ENCODE measurements at places on chromosomes 7 and 10.

- no peak for DNase-seq
Measured at GRCh38 chr7:107111196-107111595, 57.6 kb upstream of the HBP1 start.

DNA sequence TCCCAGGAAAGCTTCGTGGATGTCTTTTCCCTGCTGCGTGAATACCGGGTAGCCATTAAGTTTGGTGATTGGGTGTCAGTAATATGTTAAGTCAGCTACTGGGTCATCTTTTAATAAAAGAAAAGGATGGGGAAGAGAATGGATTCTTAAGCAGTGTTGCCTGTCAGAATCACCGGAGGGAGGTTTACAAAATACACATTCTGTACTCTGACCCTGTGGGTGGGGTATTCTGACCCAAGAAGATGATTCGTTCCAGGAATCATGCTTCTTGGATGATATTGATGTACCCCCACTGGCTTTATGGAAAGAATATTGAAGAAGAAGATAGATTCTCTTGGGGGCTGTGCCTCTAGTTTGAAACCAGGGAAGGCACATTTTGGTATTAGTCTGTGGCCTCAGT is 18.3 kb downstream of the SGPL1 start:
- no peak for DNase-seq

DNA sequence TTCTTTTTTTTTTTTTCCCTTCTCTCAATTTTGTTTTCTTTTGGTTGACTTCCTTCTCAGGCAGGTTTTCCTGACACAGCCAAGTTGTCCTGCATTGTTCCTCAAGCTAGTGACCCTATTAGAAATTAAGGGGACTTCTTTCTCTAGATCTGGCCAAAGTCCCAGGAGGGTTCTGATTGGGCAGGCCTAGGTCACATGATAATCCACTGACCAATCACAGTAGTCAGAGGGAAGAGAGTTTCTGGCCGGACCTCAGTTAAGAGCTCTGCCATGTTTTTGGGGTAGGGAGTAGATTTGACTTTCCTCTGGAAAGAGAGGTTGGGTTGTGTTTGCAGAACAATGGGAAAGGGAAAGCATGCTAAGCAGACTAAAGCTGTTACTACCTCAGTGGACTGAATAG is 16.2 kb downstream of the VWA2 start:
- no peak for DNase-seq

- no peak for DNase-seq
Measured at GRCh38 chr7:98655611-98656010, 38.5 kb downstream of the NPTX2 start.

- DNase-seq, result peak; percentile 4
Measured at GRCh38 chr10:79070081-79070605, 1.4 kb downstream of the ZMIZ1 start.

DNA sequence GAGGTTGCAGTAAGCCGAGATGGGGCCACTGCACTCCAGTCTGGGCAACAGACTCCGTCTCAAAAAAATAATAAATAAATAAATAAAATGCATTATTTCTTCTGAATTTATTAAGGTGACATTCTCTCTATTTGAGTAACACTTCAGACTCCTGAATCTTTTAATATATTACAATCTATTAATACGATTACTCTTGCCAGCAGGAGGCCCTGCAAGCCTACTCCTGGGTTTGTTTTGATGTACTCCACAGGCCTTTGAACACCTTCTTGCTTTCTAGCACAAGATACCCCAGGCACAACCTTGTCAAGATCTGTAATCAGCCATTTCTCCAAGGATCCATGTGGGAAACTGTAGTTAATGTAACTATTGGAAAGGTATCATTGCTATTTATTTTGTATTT is 63.5 kb downstream of the COBL start:
- no peak for DNase-seq

DNA sequence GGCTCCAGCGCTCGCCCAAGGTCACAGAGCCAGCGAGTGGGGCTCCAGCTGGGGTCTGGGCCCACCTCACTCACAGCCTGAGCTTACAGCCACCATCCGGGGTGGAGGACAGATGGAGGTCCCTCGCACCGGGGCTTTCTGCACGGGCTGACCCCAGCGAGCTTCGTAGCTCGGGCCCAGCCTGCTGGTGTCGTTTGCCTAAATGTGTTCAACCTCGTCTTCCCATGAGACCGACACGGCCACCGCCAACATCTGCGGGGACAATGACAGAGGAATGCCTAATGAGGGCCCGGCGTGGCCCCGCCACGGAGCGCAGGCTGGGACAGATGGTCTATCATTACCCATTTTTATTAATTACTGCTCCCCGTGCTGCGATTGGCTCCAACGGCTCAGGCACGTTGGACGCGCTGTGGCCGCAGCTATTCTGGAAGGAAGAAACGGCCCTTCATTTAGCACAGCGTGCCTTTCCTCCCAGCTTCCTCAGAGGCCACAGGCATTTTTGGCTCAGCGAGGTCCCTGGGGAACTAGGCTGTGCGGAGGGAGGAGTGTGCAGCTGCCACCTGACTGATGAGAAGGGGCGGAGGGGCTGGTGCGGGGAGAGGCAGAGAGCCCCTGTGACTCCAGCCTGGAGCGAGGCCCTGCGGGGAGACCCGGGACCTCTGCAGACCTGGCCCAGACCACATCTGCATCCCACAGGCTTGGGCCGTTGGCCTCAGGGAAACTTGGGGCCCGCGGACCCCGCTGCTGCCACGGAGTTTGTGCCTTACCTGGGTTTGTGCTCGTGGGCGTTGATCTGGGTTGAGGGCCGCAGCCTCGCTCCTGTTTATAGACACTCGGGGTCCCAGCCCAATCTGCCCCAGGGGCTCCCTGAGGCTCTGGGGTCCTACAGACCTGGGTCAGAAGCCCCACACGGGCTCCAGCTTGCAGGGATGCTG is 22.9 kb upstream of the ELFN1 start:
- DNase-seq, result no peak

DNA sequence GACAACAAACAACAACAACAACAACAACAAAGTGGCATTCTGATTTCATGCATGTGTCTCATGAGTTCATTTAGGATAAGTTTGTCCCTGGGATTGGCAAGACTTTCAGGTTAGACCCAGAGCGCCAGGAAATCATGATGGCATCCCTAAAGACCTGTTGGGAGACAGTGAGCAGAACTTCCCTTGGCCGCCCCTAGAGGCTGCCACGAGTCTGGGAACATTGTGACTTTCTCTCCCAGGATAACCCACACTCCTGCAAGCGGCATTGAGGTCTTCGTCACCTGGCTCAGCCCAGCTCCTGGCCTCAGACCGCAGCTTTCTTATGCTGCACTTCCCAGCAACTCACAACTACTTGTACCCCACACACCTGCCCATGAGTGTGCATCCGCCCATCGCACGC is 80.5 kb upstream of the RNF32 start:
- no peak for DNase-seq

DNA sequence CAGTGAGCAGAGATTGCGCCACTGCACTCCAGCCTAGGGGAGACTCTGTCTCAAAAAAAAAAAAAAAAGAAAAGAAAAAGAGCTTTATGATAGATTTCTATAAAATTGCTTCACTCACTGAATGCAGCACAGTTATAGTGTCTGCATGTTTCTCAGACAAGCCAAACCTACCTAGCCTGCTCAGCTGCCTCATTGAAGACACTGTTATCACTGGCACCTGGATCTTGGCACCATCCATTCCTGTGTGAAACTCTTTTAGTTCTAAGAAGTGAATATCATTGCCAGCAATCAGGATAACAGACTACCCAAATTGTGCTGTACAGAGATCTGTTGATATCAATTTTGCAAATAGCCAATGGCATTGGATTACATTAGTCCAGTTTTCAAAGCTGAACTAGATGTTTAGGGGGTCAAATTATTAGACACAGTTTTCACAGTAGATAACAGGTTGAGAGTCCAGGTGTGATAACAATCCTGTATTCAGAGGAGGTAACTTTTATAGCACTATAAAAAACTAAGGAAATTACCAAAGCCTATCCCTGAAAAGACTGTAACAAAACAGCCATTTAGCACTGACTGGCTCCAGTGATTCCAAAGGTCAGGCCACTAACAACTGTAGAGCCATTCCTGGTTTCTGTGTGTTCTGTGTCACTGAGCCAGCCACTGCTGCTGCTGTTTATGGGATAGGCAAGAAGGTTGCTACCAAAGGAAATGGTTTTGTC is 17.1 kb downstream of the PDSS1 start:
- no peak for DNase-seq

- no peak for DNase-seq
Measured at GRCh38 chr10:133489816-133490588, 36.3 kb downstream of the SCART1 start.

DNA sequence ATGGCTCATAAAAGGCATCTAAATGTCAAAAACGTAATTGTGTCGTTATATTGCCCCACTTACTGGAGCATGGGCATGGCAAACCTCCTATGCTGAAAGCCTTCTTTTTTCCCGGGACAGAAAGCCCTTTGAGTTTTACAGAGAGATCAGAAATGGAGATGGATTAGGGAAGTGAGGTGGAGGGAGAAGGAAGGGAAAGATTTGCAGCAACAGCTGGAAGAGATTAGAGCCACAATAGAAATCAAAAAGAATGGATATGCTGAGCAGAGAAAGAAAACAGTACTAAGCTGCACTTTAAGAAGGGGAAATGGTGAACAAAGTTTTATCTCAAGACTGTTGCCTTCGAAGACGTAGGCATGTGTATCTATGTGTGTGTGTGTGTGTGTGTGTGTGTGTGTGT is 97.2 kb upstream of the PCGF5 start:
- DNase-seq, result no peak

DNA sequence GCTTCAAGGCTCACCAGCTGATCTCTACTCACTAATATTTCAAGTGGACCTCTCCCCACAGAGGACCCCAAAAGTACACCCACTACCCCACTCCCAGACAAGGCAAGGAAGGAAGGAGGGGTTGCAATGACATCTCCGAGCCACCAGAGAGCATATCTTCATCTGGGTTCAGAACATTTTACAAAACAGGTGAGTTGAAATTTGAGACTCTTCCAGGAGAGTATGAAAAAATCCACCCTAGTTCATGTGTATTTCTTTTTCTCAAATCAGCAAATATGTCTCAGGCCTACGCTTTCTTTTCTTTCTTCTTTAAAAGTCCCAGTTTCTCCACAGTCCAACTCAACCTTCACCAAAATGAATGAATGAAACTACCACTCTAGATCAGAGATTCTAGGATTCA is 61.9 kb downstream of the SGMS1 start:
- DNase-seq, result peak; percentile 12

DNA sequence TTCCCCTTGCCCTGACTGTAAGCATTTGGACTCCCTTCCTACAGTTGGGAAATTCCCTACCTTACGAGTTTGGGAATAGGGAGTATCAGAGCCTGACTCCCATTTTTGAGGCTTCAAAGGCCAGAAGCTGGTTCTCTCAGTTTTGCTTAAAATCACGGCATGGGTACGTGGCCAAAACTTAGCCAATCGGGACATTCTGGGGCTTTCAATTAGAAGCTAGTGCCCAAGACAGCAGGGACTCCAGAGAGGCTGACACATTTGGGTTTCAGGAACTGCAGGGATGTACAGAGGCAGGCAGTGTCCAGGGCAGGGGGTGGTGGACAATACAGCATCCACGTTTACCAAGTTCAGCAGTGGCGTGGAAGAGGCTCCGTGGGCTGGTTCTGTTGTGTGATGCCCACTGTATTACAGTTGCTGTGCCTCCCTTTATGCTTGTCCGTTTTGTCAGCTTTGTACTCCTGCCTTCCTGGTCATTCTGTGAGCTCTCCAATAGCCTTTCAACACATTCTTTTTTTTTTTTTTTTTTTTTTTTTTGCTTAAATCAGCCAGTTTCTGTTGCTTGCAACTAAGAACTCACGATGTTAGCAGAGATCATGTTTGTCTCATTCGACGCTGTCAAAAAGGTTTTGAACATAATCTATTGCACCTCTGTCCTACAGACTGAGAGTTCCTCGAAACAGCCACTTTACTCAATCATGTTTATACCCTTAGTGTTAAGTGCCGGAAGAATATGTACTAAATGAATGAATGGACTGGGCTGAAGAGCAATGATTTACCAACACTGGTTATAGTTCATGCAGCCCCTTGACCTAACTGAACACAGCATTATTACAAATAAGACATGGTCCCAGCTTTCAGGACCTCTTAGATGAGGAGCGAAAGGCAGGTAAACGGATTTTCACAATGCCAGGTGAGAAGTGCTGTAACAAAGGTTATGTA is 1.1 kb downstream of the GGCT start:
- no peak for DNase-seq

- no peak for DNase-seq
Measured at GRCh38 chr10:98339799-98340198, 71.8 kb upstream of the LOXL4 start.

DNA sequence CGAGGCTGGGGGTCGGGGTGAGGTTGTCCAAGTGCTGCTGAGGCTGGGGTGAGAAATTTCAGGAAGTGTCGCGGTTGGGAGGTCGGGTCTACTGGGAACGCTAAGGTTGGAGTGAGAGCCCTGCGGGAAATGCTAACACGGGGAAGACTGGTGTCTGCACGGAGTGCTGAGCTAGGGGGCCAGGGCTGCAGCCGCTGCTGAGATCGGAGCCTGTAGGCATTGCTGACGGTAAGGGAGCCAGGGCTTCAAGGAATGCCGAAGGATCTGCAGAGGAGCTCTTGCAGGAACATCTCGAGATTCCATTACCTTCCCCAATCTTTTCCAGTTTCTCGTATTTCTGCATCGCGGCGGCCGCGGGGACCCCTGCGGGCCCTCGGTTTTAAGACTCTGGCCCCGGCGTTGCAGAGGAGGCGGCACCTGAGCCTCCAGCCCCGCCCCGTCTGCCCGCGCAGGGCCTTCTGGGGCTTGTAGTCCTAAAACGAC is at the start of gene CDK5:
Gene CDK5 (minus strand): TSS at position 392 of the 483 bp plus-strand sequence. CDS start 49 bp downstream, at position 343.
- no peak for DNase-seq

DNA sequence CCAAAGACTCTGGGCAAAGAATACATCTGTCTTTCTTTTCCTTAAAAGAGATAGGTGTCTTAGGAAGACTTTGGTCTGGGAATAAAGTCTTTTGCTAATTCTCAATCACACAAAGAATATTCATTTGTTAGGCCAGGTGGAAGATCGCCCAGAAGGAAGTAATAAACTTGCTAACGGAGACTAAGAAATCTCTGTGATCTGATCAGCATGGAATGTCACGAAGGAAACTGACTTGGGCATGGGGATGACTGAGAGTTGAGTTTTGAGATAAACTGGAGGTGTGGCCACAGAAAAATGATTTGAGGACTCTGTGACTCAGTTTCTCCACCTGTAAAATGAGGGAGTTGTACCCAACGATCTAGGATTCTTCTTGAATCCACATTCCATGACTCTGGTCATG is 161.1 kb upstream of the SVIL start:
- DNase-seq, result no peak

GRCh38 chr7:112410092-112410491 is 40.2 kb upstream of the IFRD1 start:
- DNase-seq, result no peak

GRCh38 chr10:6124666-6125065 is 35.8 kb downstream of the RBM17 start:
- DNase-seq, result no peak

GRCh38 chr7:23133797-23134196 is 28.2 kb downstream of the KLHL7 start:
- DNase-seq, result no peak

- peak; percentile 50 for DNase-seq
Measured at GRCh38 chr7:135274495-135275268, 41.0 kb downstream of the STRA8 start.
